ENCODE measurements at places on chromosomes 6 and 20. TPM values are rescaled to one million over a fixed set of nuclear protein-coding genes. Genes with fewer than 3 reads are reported as not detected.

- no peaks in the 10 kb centered on the region for H3K36me3 ChIP-seq
- no peaks in the 10 kb centered on the region for H3K27me3 ChIP-seq
- H3K4me1 ChIP-seq, result no peaks in the 10 kb centered on the region
- no peak for DNase-seq
- H3K4me3 ChIP-seq, result no peak overlapping the region
These were observed 112.7 kb downstream of the FHL5 start for GRCh38 chr6:96675597-96675996.

DNA sequence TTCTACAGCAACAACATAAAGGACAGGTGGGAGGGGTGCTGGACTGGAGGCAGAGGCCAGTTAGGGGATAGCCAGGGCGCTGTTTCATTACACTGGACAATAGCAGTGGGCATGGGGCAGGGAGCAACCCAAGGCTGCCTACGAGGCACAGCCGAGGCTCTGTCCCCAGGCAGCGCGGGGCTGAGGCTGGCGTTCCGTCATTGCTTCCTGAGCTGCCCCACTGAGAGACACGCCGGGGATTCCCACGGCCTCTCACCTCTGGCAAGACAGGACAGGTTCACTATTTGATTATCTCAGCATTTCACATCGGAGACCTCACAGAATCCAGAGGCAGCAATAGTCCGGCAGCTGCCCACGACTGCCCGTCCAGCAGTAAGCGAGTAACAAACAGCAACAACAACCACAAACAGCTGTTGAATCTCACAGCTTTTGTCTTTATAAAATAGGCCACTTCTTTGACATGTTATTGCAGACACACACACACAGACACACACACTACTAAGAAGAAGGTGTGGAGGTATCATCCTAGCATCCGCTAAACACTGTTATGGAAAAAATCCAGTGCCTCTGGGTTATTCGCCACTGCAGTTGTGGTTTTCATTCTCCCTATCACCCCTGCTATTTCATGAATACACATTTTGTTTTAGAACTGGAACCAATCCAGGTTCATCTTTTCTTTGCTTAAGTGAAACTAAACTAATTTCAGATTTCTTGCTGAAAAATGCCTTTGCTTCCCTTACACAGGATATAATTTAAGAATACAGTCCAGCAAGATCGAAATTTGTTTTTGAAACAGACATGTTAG lies 19.5 kb downstream of the KIF25 start:
- no peaks in the 10 kb centered on the region for H3K36me3 ChIP-seq
- no peak for DNase-seq
- H3K27ac ChIP-seq, result no peak overlapping the region
- H3K4me3 ChIP-seq, result no peak overlapping the region
- peaks cover 3% of the 10 kb centered on the region for H3K4me1 ChIP-seq
- H3K27me3 ChIP-seq, result peaks cover 3% of the 10 kb centered on the region

- H3K27me3 ChIP-seq, result no peaks in the 10 kb centered on the region
- no peak for DNase-seq
- H3K4me3 ChIP-seq, result no peak overlapping the region
- peaks cover 7% of the 10 kb centered on the region for H3K36me3 ChIP-seq
These were observed 143.7 kb downstream of the RALGAPA2 start for GRCh38 chr20:20568604-20569205.

GRCh38 chr6:30007132-30007764 lies 53.8 kb upstream of the POLR1H start:
- no peak overlapping the region for H3K27ac ChIP-seq
- H3K27me3 ChIP-seq, result peaks cover 79% of the 10 kb centered on the region
- DNase-seq, result no peak
- peaks cover 8% of the 10 kb centered on the region for H3K36me3 ChIP-seq

DNA sequence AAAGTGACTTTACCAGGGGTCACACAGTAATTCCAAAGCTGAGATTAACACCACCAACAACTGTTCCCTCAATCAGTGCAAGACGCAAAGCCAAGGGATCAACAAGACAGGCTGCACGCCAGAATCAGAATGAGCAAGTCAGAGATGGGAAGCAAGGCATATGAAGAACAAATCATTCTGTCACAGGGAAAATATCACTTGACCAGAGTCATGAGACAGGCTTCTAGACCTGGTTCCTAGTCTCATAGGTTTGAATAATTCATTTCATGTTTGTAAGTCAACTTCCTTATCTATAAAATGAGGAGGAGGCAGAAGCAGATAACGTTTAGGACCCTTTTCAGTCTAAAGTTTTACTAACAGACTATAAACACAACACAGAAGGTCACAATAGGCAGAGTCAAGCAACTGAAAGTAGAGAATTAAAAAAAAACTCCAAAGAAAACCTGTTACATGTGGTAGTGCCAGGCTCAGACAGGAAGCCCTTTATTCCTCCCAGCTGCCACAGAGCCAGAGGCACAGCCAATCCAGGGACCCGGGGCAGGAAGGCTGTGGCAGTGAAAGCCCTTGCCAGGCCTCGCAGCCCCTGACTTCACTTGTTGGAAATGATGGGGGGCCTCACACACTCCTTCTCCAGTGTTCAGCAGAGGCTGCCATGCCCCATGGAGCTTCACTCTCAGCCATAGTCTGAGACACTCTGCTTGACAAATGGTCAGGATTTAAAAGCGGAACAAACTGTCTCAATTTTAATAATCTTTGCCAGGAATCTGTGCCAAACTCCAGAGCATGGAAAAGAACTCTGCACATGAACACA lies 29.2 kb upstream of the DST start:
- peaks cover 10% of the 10 kb centered on the region for H3K36me3 ChIP-seq
- no peak overlapping the region for H3K4me3 ChIP-seq
- no peak overlapping the region for H3K27ac ChIP-seq
- DNase-seq, result no peak

GRCh38 chr20:58070664-58071196 lies 157.7 kb downstream of the ANKRD60 start:
- H3K4me1 ChIP-seq, result no peaks in the 10 kb centered on the region
- H3K36me3 ChIP-seq, result no peaks in the 10 kb centered on the region
- H3K27ac ChIP-seq, result no peak overlapping the region
- no peak overlapping the region for H3K4me3 ChIP-seq
- H3K27me3 ChIP-seq, result peaks cover 34% of the 10 kb centered on the region
- no peak for DNase-seq

GRCh38 chr6:46437671-46438221 lies 53.5 kb downstream of the RCAN2 start:
- H3K4me3 ChIP-seq, result no peak overlapping the region
- no peak for DNase-seq
- no peaks in the 10 kb centered on the region for H3K27me3 ChIP-seq

DNA sequence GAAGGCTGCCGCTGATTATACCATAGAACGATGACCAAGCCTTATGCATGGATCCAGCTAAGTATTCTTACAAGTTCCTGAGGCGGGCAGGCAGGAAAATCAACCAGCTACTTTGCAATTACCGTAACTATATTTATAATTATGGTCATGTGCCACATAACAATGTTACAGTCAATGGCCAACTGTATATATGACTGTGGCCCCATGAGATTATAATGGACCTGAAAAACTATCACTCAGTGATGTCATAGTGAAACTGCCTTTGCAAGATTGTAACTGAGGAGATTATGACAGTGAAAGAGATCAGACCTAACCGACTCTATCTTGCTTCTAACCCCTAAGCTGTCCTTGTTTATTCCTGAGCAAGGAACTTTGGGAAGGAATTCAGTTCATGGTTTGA lies 33.1 kb upstream of the FAM135A start:
- no peaks in the 10 kb centered on the region for H3K27me3 ChIP-seq
- no peaks in the 10 kb centered on the region for H3K36me3 ChIP-seq
- DNase-seq, result no peak
- no peak overlapping the region for H3K27ac ChIP-seq
- H3K4me1 ChIP-seq, result peaks cover 2% of the 10 kb centered on the region

DNA sequence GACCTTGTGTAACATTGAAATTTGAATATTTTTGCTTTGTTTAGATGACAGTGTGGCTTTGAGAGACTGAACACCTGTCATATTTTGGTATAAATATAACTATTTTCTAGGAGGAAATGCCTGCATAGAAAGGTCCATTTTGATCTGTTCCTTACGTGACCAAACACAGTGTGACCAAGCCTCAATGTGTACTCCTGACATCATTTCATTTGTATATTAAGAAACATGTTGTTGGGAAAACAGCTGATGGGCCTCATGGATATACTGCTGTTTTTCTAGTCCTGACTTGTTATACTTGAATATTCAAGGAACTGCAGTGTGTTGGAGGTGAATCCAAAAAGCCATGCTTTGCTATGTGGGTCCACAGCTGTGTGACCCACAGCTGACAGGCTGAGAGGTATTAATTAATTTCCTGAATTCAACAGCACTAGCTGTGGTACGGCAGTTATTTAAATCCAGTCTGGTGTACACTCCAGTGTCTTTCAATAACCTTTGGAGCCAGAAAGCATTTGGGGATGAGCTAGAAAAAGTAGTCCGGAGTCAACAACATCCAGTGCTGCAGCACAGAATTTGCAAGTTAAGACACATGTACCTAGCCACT lies 18.9 kb downstream of the NCOA7 start:
- peaks cover 1% of the 10 kb centered on the region for H3K36me3 ChIP-seq
- no peaks in the 10 kb centered on the region for H3K27me3 ChIP-seq
- H3K27ac ChIP-seq, result no peak overlapping the region
- H3K4me1 ChIP-seq, result peaks cover 12% of the 10 kb centered on the region
- no peak overlapping the region for H3K4me3 ChIP-seq

DNA sequence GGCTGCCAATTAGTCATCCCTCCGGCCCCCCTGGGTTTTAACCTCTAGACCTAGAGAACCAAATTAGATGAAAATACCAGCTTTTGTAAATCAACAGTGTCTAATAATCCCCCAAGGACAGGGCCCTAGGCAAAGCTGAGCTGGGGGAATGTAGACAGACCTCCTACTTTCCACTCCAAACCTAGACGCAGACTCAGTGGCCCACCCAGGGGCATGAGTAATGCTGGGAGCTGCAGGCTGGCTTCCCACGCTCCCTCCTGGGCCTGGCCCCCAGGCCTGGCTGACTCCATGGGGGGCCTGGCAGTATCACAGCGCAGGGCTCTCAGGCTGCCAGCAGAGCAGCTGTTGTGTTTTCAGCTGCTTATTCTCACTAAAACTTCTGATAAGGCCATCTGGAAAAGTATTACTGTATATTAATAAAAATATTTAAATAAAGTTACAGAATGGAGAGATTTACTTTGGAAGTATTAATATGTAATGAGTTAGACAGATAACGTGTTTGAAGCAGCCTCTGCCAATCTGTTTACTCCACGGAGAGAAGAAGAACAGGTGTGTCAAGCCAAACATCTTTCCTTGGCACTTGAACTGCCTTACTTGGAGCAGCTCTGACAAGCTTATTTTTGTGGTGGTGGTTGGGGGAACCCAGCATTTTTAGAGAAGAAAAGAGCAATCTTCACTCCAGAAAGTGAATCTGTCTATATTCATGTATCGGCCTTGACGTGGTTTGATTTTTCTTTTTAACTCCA lies 144.0 kb upstream of the AGPAT4 start:
- peaks cover 2% of the 10 kb centered on the region for H3K4me1 ChIP-seq
- no peak overlapping the region for H3K4me3 ChIP-seq
- no peak for DNase-seq
- peaks cover 13% of the 10 kb centered on the region for H3K27me3 ChIP-seq
- H3K27ac ChIP-seq, result no peak overlapping the region

GRCh38 chr6:111843347-111844147 lies 29.7 kb downstream of the FYN start:
- no peak overlapping the region for H3K27ac ChIP-seq
- no peak overlapping the region for H3K4me3 ChIP-seq
- H3K27me3 ChIP-seq, result no peaks in the 10 kb centered on the region
- DNase-seq, result no peak
- peaks cover 5% of the 10 kb centered on the region for H3K36me3 ChIP-seq

DNA sequence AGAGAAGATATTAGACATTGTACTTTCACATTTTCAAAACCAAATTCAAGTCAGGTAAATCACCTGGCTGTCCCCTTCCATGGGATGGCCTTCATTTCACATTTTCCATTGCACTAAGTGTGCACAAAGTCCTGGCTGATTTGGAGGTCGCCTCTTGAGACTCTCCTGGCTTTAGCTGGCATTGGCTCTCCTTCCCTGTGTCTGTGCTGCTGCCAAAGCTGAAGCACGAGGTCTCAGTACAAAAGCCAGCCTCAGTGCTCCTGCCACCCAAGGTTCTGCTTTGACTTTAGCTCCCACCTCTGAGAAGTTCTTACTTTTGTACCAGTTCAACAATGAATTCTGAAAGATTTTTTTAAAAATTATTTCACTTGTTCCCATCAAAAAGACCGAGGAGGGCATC lies 289.2 kb upstream of the CNR1 start:
- no peaks in the 10 kb centered on the region for H3K4me1 ChIP-seq
- no peak overlapping the region for H3K4me3 ChIP-seq
- no peaks in the 10 kb centered on the region for H3K27me3 ChIP-seq
- no peak overlapping the region for H3K27ac ChIP-seq
- DNase-seq, result no peak
- H3K36me3 ChIP-seq, result no peaks in the 10 kb centered on the region

GRCh38 chr6:44301782-44302564 lies 11.2 kb downstream of the AARS2 start:
- H3K36me3 ChIP-seq, result peaks cover 21% of the 10 kb centered on the region
- no peak overlapping the region for H3K4me3 ChIP-seq
- peaks cover 2% of the 10 kb centered on the region for H3K4me1 ChIP-seq
- H3K27me3 ChIP-seq, result peaks cover 16% of the 10 kb centered on the region
- no peak for DNase-seq

DNA sequence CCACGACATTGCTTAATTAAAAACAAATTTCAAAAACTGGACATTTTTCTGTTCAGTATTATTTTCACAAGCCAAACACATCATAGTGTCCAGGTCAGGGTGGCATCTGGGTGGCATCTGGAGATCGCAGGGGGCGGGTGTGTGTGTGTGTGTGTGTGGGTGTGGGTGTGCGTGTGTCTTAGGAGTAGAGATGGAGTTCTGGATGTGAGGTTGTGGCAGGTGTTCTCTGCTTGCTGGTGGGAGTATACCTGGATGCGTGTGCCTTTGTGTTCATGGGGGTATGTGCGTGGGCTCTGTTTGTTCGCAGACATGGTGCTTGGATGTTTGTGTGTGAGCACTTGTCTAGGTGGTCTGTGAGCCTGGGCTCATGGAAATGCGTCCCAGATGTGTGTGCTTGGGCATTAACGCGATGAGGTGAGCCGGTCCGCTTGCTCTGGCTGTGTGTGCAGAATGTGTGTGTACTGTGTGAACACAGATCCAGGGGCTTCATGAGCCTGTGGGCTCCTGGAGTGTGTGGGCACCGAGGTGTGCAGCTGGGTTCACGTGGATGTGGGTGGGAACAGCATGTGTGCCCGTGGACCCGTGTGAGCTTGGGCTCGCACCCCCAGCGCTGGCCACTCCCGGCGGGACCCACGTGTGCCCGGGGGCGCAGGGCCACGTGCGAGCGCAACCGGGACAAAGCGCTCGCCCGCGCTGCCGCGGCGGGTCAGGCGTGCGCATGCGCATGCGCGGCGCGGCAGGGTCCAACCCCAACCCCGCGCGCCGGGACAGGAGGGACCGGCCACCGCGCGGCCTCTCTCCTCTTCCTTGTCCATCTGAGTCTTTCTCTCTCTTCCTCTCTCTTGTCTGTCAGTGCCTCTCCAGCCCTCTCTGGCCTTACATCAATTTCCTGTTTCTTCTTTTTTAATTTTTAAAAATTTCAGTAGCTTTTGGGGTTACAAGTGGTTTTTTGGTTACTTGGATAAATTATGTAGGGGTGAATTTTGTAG lies 60.4 kb downstream of the SRC start:
- H3K27me3 ChIP-seq, result peaks cover 31% of the 10 kb centered on the region
- DNase-seq, result no peak
- H3K4me3 ChIP-seq, result peak overlapping the region; percentile 61
- peaks cover 12% of the 10 kb centered on the region for H3K4me1 ChIP-seq
- peak overlapping the region; percentile 65 for H3K27ac ChIP-seq

MAS1 gene
- total RNA-seq, result not detected

ATP6V1G2 gene
- total RNA-seq, result 1.5 TPM

LY6G5C gene
- 6.5 TPM for total RNA-seq

PLCB4 gene
- 17.2 TPM for total RNA-seq

LINC00237 gene
- not detected for total RNA-seq

RAB44 gene
- not detected for total RNA-seq

PSORS1C1 gene
- not detected for total RNA-seq

MEP1A gene
- 4.1 TPM for total RNA-seq

STX11 gene
- not detected for total RNA-seq

Measured in progenitor cell of endocrine pancreas (in vitro differentiated cells).